ENCODE measurements at places on chromosomes 6 and 20.

GRCh38 chr6:41921712-41921998, 356 bp downstream of the BYSL start:
- no peak for DNase-seq

- DNase-seq: no peak
These were observed 65.6 kb upstream of the KIF13A start for GRCh38 chr6:18053078-18053477.

GRCh38 chr20:53557130-53557529, 36.5 kb downstream of the ZNF217 start:
- DNase-seq: no peak

DNA sequence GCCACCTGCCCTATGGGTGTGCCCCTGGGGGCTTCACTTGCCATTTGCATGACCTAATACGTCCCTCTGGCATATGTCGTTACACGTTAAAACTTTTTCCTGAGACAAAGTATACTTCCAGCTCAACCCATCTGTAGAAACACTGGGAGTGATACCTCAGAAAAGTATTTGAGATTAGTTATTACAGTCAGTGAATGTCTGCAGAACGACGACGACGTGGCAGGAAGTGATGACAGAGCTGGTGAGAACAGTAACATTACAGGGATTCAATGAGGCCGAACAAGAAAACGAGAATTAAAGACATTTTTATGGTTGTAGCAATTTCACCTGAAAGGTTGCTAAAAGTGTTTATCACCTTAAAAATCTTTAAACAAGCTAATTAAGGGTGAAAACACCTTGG, 40.2 kb downstream of the SASH1 start:
- DNase-seq: no peak

DNA sequence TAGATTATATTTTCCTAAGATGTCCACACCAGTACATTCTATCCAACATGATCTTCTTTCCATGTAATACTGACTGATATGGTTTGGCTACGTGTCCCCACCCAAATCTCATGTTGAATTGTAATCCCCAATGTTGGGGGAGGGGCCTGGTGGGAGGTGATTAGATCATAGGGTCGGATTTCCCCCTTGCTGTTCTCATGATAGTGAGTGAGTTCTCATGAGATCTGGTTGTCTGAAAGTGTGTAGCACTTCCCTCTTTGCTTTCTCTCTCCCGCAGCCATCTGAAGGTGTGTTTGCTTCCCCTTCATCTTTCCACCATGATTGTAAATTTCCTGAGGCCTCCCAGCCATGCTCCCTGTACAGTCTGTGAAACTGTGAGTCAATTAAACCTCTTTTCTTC, 12.2 kb upstream of the HBS1L start:
- DNase-seq: no peak

GRCh38 chr6:51057296-51057695, 238.6 kb downstream of the TFAP2B start:
- DNase-seq: no peak

DNA sequence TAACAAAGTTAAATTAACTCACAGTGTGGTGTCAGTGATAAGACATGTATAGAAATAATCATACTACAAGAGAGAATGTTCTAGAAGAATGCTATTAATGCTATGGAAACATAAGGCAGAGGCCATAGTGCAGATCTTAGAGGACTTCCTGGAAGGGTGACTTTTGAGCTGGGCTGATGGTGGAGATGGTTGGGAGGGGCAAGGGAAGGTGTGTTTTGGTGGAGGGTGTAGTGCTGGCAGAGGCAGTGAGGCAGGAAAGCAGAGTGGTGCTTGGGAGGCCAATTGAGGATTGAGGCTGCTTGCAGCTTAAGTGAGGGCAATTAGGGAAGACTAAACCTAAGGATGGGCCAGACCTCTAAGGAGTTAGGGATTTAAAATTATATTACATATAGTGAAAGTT, 58.5 kb upstream of the FNDC1 start:
- no peak for DNase-seq

- no peak for DNase-seq
These were observed 119.4 kb downstream of the JARID2 start for GRCh38 chr6:15365273-15365687.

DNA sequence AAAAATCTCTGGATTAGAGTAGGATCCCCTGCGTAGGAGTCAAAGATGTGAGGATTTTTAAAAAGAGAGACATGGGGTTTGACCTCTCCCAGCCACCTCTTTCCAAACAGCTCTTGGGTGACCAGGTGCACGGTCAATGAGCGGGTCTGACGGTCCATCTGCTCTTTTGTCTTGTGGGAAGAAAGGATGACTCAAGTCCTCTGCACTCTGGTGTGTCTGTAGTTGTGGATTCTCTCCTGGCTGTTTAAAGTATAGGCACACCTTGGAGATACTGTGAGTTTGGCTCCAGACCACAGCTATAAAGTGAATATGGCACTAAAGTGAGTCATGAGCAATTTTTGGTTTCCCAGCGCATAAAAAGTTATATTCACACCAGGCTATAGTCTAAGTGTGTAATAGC, 209.8 kb downstream of the BMP7 start:
- no peak for DNase-seq

DNA sequence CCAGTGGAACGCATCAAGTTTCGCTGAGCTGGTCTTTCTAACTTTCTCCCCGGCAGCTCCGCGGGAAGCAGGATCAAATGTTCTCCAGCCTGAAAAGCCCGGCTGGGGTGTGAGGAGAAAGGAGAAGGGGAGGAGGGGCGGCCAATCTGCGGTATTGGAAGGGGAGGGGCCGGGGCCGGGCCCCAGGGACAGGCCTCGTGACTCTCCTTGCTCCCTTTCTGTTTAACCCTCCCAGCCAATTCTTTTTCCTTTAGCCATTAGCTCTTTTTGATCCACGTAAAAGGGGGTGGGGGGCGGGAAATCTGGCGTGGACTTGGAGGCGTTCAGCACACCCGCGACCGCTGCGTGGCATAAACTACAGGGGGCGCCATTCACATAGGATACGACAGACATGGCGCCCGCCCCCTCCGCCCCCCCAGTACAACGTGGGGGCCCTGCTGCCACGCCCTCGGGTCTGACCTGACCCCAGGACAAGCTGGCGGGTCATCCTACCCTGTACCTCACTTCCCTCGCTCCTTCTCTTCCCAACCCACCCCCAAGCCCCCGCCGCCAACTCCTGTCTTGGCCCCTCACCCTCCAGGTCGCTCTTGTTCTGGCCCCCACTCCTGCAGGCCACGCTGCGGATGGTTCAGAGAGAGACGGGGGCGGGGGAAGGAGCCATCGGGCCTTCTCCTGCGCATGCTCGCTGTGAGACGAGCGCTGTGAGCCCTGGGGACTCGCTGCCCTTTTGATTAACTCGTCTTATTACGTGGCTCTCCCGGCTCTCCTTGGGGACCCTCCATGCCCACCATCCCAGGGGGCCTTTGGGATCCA, 7.8 kb upstream of the MDGA1 start:
- DNase-seq: peak; percentile 61

DNA sequence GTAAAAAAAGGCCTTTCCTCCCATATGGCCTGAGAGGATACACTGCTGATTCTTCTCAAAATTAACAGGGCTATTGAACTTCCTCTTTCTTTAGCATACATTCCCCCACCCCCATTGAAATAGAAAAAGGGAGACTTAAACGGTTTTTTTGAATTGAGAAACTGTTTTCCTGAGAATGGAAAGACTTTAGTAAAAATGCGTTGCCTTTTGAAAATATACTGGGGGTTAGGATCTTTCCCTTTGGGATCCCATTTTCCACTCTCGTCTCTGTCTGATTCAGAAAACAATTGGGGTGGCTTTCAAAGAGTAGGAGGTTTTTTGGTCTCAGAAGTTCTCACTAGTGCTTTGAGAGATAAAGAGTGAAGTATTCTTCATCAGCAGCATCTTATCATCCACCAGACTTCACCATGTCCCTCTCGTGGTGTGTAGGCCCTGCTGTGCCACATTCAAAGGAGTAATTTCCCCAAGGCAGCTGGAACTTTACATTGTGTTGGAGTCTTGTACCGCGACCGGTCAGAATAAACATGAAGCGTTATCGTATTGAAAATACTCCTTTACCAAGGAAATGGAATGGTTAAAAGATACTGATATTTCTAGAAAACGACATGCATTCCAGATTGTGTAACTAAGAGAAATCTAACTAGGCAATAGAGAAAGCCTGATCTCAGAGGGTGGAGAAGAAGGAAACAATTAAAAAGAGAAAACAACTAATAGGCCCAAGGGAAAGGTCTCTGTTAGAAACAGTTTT, 10.6 kb downstream of the MYB start:
- no peak for DNase-seq

- DNase-seq: no peak
These were observed 176.6 kb downstream of the TSHZ2 start for GRCh38 chr20:53148771-53149147.
